ENCODE measurements at places on chromosomes 4 and X.

DNA sequence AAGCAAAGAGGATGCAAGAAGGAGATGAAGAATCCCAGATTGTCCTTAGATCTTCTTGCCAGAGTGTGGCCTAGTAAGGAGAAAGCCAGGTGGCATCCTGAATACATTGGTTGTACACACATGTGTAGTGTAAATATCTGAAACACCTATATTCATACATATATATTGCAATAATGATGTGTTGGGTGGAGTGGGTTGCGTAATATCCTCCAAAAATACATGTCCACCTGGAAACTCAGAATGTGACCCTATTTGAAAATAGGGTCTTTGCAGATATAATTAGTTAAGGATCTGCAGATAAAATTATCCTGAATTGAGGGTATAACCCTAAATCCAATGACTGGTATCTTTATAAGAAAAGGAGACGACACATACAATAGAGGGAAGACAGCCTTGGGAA lies 216.3 kb downstream of the NLGN4X start:
- DNase-seq, result no peak

DNA sequence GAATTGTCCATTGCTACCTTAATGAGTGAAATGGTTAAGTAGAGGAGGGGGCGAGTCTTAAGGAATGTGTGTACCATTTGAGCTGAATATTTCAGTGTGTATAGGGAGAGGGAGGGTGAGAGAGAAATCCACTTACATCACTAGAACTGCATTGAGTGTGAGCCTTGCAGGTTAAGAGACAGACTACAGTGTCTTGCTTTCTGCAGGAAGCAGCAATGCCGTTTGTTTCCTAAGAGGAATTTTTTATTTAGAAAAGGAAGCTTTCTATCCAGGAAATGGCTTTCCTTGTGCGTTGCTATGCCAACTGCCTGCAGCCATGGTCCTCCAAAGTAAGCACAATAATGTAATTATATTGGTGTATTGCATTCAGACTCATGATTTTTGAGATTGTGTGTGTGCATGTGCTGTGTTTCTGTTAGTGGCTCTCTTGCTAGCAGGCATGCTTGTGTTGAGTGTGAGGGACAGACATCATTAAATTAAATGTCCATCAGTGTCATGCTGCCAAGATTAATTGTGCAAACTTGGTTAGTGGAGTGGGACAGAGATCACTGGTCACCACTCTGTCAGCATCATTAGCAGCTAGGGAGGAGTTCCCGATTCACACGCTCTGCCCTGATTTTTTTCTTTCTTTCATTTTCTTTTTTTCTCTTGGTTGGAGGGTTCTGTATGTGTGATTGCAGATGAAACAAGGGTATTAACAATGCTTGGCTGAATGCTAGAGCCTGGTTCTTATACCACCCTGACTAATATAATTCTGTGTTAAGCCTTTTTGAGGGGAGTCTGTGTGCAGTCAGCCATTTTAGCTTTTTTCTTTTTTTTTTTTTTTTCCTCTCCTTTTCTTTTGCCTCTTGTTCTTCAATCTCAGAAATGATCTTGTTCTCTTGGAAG lies 164.3 kb downstream of the RAPGEF2 start:
- no peak for DNase-seq

- DNase-seq, result no peak
Observed at GRCh38 chrX:13047759-13048158, 3.3 kb upstream of the FAM9C start.

- DNase-seq, result no peak
Observed at GRCh38 chrX:7215842-7216241, 67.9 kb upstream of the PUDP start.

DNA sequence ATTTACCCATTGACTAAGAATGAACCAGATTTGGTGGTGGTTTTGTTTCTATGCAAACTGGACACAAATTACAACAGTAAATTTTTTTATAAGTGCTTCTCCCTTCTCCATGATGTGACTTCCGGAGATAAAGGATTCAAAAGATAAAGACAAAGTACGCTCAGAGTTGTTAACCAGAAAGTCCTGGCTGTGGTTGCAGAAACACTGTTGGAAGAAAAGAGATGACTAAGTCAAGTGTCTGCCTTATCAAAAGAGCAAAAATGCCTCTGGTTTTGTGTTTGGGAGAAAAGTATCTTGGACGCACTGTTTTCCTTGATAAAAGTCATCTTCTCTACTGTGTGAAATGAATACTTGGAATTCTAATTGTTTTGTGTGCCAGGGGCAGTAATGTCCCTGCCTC lies 213.4 kb downstream of the GC start:
- DNase-seq, result no peak

- no peak for DNase-seq
Observed at GRCh38 chr4:10640561-10641201, 43.9 kb downstream of the CLNK start.

GRCh38 chrX:150476164-150476699 lies 92.2 kb upstream of the MTM1 start:
- no peak for DNase-seq

- DNase-seq, result no peak
Observed at GRCh38 chr4:79174490-79175252, 151.2 kb downstream of the NAA11 start.

DNA sequence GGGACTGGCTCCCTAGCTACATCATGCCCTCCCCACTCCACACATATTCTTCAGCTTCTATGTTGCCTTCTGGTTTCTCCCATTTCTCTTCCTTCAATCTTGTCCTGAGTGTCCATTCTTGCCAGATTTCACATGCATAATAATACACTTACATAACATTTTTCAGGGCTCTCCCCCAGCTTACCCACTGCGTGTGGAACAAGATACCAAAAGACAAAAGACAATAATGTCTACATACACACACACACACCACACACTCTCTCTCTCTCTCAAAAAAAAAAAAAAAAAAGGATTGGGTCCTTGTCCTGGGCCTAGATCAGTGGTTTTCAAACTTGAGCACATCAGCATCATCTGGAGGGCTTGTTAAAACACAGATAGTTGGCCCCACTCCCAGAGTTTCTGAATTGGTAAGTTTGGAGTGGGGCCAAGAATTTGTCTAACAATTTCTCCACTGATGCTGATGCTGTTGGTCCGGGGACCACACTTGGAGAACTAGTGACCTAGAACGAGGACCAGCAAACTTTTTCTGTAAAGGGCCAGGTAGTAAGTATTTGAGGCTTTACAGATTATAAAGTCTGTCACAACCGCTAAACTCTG lies 6.5 kb upstream of the SMARCA1 start:
- DNase-seq, result no peak

GRCh38 chr4:47668810-47669408 lies 169.0 kb downstream of the CORIN start:
- DNase-seq, result peak; percentile 36

- no peak for DNase-seq
Observed at GRCh38 chr4:7266525-7267292, 74.4 kb downstream of the SORCS2 start.

- DNase-seq, result no peak
Observed at GRCh38 chr4:143025081-143025704, 159.5 kb upstream of the USP38 start.

DNA sequence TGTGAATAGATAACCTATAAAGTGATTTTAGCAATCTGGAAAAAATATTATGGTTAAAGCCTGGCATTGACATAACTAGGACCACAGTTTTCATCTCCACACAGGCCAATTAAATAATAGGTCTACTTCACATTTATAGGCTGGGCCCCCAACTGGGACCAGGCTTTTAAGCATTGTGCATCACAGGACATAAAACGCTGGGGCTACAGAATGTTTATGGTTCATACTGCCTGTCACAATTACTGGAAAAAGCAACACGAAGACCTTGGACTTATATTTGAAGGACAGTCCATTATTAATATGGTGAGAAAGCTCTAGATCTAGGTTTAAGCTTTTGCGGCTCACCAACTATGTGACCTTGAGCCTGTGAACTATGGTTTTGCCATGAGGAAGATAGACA lies 94.2 kb downstream of the MFAP3L start:
- no peak for DNase-seq

GRCh38 chr4:186651624-186652023 lies 72.0 kb downstream of the FAT1 start:
- DNase-seq, result no peak

DNA sequence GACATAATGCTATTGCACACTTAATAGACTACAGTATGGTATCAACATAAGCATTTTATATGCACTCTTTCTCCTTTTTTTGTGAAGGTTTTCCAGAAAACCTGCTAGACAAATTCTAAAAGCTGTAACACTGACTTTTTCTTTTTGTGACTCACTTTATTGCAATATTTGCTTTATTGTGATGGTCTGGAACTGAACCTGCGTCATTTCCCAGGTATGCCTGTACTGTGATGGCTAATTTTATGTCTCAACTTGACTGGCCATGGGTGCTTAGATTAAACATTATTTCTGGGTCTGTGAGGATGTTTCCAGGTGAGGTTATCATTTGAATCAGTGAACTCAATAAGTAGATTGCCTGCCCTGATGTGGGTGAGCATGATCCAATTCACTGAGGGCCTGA lies 35.5 kb upstream of the LAMP2 start:
- DNase-seq, result no peak

GRCh38 chr4:10821826-10822225 lies 137.3 kb upstream of the CLNK start:
- DNase-seq, result no peak

- DNase-seq, result peak; percentile 89
Observed at GRCh38 chr4:1309261-1310010, 19.7 kb downstream of the MAEA start.

DNA sequence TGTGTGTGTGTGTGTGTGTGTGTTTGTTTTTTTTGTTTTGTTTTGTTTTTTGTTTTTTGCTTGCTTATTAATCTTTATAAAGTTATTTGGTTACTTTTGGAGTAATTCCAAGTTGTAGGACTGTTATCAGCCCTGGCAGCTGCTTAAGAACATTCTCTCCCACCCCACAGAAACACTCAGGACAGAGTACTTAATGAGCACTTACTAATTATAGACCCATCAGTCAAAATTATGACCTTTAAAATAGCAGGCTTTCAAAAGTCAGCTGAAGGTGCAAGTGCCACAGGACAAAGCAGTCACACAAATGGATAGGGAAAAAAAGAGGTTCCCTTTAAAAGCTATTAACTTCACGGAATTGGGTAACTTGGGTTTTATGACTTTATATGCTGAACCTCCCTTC lies 69.0 kb downstream of the BEND2 start:
- DNase-seq, result no peak

DNA sequence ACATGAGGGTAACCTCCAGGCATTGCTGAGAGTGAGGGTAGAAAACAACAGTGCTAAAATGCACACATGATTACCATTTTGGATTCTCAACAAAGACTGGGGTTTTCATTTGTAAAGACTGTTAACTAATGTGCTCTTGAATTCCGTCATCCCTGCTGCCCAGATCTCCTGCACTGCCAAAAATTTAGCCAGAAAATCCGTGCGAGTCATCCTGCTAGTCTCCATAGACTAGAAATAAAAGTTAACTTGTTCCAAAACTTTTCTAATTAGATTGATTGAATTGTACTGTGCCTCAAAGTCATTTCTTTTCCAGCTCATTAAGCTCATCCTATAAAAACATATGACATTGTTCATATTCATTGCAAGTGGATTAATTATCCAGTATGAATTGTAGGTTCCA lies 99.8 kb downstream of the ARSF start:
- no peak for DNase-seq

DNA sequence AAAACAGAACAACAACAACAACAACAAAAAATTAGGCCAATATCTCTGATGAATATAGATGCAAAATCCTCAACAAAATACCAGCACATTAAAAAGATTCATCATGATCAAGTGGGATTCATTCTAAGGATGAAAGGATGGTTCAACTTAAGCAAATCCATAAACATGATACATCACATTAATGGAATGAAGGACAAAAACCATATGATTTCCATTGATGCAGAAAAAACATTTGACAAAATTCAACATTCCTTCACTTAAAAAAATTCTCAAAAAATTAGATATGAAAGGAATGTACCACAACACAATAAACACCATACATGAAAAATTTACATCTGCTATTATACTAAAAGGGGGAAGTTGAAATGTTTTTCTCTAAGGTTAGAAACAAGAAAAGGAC lies 103.3 kb downstream of the IL15 start:
- DNase-seq, result no peak

GRCh38 chr4:147801820-147802219 lies 69.9 kb downstream of the ARHGAP10 start:
- DNase-seq, result no peak

GRCh38 chrX:138771047-138771446 lies 59.5 kb upstream of the FGF13 start:
- DNase-seq, result no peak

- peak; percentile 52 for DNase-seq
Observed at GRCh38 chrX:48468693-48469691, 1.1 kb downstream of the SLC38A5 start.

- peak; percentile 34 for DNase-seq
Observed at GRCh38 chr4:47531241-47531953, 46.3 kb downstream of the ATP10D start.

- no peak for DNase-seq
Observed at GRCh38 chrX:68252664-68253063, 180.6 kb downstream of the OPHN1 start.

- DNase-seq, result no peak
Observed at GRCh38 chr4:97498875-97499274, 644.4 kb downstream of the STPG2 start.

- DNase-seq, result no peak
Observed at GRCh38 chr4:20687864-20688263, 12.4 kb upstream of the PACRGL start.

- DNase-seq, result no peak
Observed at GRCh38 chr4:183384983-183385382, 59.5 kb upstream of the CDKN2AIP start.

- DNase-seq, result no peak
Observed at GRCh38 chrX:96182366-96182765, 502.3 kb upstream of the DIAPH2 start.

- peak; percentile 58 for DNase-seq
Observed at GRCh38 chr4:151276787-151277562, at the start of gene PRSS48. PRSS48 (plus strand) TSS chr4:151277161; CDS start chr4:151277173, 12 bp downstream.

DNA sequence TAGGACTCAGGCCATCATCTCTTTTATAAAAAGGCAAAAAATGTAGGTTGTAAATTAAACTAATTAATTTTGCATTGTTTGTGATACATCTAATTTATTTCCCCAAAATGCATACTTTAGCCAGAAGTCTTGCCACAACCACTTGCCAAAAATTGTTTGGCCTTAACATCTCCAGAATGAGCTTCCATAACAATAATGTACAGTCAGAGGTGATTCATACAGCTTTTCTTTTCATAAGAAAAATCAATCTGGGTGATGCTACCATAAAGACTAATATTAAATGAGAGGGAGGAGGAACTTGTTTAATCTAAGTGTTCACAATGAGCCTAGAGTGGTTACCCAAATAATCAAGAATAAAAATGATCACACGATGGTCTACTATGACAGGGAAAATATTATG lies 59.3 kb downstream of the AMMECR1 start:
- DNase-seq, result no peak

- DNase-seq, result no peak
Observed at GRCh38 chr4:76821641-76822040, 76.3 kb downstream of the SOWAHB start.
